ENCODE measurements at places on chromosomes 2 and 18.

GRCh38 chr18:51614967-51615571 lies 417.6 kb upstream of the MEX3C start:
- DNase-seq: no peak

DNA sequence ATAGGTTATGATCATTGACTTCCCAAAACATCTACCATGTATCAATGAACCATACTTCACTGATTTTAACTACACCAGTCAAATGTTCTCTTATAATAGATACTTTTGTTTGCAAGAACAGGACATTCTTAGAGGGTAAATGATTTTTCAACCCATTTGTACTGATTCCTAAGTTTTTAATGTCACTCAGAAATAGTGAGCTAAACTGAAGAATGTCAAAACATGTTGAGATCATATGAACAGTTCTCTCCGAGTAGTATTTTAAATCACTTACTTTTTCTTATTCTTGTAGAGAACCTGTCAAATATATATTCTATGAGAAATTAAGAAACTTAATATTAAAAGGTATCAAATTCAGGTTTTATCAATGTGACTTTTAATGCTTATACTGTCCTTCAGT lies 1362.9 kb upstream of the SLC39A10 start:
- no peak for DNase-seq

- DNase-seq: no peak
Observed at GRCh38 chr2:158205215-158205614, 103.5 kb downstream of the UPP2 start.

- no peak for DNase-seq
Observed at GRCh38 chr2:168583710-168584521, 127.8 kb downstream of the CERS6 start.

DNA sequence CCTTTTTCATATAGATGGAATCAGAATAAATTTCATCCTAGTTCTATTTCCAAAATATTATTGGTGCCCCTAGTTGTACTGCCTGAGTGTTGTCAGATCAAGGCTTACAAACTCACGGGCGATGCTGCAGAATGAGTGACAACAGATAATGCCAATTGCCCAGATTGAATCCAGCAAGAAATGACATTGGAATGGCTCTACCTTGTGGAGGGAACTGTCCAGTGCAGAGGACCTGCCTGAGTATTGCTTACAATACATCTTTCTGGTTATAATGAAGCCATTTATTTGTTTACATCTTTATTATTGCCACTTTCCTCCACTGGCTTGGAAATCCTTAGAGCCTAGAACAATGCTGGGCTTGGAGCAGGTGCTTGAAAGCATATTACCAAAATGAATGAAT lies 7.8 kb upstream of the IL1R2 start:
- no peak for DNase-seq

DNA sequence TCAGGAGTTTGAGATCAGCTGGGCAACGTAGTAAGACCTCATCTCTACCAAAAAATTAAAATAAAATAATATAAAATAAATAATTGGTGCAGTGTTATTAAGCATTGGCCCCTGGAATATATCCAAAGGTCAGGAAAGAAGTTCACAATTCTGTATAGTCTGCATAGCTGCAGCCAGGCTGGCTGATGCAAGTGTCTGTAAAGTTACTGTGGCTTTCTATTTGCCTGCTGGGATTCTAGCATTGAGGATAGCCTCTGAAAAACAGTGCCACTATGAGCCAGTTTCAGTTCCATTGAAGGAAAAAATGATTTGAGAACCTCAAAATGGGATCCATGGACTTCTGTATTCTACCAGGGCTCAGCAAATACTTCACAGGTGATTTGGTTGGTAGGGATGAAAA lies 208.6 kb downstream of the PARD3B start:
- no peak for DNase-seq

DNA sequence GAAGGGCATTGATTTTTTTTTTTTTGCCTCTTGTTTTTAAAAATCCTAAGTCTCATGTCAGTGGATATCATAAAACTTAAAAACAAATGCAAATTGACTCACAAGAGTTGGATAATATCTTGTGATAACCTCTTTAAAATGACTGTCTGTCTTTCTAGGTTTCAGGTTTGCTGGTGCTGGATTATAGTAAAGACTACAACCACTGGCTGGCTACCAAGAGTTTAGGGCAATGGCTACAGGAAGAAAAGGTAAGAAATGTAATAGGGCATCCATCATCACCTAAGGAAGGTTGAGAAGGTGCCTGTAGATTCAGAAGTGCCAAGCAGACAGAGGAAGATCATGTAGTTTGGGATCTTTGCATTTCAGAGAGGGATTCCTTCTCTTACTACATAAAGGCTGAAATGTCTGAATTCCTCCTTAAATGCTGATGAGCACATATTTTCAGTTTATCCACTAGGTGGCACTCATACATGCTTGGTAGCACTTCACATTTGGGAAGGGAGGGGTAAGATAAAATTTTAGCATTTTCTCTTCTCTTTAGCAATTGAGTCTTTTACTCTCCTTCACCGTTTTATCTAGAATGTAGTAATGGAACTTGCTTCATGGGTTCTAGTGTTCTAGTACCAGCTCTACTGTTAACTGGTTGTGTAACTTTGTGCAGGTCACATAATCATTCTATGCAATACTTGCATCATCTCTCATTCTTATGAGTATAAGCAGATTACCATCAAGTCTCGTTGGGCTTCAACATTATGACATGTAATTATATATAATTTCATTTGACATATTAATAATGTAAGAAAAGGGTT lies 21.1 kb downstream of the CPS1 start:
- DNase-seq: no peak

All from stimulated activated CD8-positive, alpha-beta memory T cell treated with anti-CD3 and anti-CD28 coated beads, Interleukin-4, amount 100 ng/mL, for 1 hour (primary cell).